ENCODE measurements at places on chromosomes 16 and 17.

DNA sequence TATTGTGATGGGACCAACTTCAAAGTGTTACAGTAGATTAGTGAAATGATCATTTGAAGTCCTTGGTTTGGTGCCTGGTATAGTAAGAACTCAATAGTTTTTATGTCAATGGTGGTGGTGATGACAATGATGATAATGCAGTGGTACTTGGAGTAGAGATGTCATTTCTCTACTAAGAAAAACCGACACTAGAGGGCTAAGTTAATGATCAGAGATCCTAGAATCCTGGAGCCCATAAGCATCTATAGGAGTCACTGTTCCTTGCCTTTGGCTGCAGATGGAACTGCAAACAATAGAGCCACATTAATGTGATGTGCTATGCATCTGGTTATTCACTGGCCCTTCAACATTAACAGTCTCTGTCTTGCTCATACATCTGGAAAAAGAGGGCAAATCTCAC lies 103.8 kb downstream of the ANKFN1 start:
- DNase-seq: no peak

- DNase-seq: no peak
Measured at GRCh38 chr17:4006745-4007211, 42.5 kb upstream of the ATP2A3 start.

DNA sequence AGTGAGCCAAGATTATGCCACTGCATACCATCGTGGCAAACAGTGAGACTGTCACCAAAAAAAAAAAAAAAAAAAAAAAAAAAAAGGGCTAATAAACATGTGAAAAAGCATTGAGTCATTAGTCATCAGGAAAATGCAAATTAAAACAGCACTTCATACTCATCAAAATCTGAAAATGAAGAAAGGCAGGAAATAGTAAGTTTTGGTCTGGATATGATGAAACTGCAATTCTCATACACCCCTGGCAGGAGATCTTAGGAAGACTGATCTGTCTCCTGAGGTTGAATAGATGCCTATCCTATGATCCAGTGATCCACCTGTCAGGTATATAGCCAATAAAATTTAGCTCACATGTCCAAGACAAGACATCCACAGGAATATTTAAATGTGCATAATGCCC lies 212.7 kb downstream of the CPPED1 start:
- DNase-seq: no peak

- no peak for DNase-seq
Measured at GRCh38 chr17:59298521-59298920, 32.9 kb upstream of the YPEL2 start.

GRCh38 chr16:82497139-82497538 lies 129.6 kb upstream of the CDH13 start:
- no peak for DNase-seq

DNA sequence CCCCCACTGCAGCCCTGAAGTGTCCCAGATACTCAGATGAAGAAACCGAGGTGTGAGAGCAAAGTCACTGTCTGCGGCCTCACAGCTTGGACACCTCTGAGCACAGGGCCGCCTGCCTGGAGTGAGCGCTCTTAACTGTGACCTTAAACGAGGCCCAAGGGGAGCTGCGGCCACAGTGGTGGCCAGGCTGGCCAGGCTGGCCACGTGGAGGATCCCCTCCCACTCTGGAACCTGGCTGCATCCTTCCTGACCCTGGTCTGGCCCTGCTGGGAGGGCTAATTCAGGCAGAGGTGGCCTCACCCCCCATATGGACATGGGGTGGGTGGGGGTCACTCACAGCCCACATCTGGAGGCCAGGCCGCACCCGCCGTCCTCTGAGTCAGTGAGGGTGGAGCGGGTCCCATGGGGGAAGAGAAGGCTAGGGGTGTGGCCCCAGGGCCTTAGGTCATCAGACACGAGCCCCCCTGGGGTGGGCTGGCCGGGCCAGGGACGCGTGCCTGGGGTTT lies 6.6 kb downstream of the VASN start:
- DNase-seq: no peak

DNA sequence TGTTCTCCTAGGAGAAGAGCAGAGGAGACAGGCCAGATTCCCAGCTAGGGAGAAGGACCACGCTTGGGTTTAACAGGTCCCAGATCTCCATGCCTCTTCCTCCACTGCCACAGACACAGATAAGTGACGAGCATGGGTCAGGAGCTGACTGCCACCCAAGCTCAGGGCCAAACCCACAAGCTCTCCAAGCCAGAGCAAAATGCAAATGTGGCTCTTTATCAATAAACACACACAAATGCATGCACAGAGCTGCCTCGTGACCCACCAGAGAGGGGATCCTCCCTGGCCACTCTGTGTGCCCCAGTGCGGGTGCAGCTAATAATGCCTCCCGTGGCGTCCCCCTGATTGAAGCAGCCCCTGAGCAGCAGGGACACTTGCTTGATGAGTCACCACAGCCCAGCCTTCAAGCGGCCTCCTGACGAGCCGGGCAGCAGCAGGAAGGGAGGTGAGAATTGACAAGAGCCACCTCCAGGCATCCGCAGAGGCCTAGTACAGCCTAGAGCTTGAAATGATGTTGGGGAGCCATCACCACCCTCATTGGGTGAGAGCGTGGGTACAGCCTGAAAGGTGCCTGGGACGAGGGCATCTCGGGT lies 143.9 kb downstream of the CCDC182 start:
- no peak for DNase-seq
